Mesangial cell (primary cell): ENCODE measurements at places on chromosomes 7 and 10. TPM values are rescaled to one million over a fixed set of nuclear protein-coding genes. Genes with fewer than 3 reads are reported as not detected.

AGBL3 gene
- 0.49 and 0.89 TPM in 2 replicates for total RNA-seq

FRMPD2 gene
- total RNA-seq: not detected in 2 replicates

TAS2R3 gene
- total RNA-seq: 0.25 TPM in 1 of 2 replicates, not detected in the other

TLX1 gene
- not detected in 2 replicates for total RNA-seq

STEAP2 gene
- total RNA-seq: 1.3 and 3.3 TPM in 2 replicates

CTTNBP2 gene
- total RNA-seq: 6.2 and 34.9 TPM in 2 replicates

NPS gene
- not detected in 2 replicates for total RNA-seq

HTRA1 gene
- total RNA-seq: 83.4 and 265 TPM in 2 replicates

PDZD7 gene
- total RNA-seq: 4.6 and 5.5 TPM in 2 replicates
